ENCODE measurements at places on chromosomes 6 and 20.

- no peak for DNase-seq
Measured at GRCh38 chr6:129592516-129593232, 117.3 kb downstream of the ARHGAP18 start.

DNA sequence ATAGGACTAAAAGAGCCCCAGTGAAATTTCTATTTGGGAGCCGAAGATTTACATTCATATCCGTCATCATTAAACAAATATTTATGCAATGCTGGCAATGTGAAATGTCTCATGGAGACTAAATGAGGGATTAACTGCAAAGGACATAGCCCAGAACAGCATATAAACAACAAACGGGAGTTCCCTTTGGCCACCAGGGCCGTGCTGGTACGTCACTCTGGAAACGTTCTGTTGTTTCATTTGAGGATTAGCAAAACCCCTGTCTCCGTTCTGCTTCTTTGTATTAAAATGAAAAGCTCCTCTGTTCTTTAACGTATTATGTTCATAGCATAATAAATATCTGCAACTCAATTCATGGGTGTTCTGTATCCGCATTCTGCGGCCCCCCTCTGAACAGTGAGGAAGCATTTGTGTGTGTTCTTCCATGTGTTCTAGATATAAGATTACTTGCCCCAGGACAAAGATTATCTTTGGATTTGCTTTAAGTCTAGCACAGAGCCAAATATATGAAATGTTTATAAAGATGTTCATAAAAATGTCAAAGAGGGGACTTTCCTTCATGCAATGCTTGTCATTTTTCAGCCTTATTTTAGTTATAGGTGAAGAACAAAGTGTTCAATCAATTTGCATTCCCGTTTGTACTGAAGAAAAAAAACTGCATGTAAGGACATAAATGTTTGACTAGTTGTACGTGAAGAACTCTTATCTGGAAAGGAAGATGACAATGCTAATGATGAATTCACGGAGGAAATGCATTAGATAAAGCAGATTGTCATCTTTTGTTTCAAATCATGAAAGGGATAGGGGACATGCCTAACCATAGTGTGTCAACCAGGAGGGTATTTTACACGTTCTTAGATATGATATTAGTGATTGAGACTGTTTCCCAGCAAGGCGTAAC, 90.0 kb upstream of the TNFAIP3 start:
- DNase-seq: no peak

DNA sequence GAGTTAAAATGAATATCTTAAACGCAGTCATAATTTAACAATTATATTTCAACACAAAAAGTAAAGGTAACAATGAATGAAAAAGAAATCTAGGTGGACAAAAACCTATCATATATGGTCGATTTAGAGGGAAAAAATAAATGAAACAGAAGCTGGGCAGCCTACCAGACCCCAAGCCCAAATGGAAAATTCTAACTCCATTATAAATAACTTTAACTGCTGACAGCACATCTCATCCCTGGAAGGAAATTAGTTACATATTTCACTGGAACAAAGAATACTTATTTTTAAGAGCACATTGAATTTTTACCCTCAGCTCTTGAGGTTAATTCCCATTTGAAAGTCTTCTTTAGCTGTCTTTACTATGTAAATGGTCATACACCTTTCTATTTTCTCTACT, 39.1 kb downstream of the COL12A1 start:
- no peak for DNase-seq

GRCh38 chr20:59022754-59023153, 3.5 kb downstream of the TUBB1 start:
- no peak for DNase-seq

DNA sequence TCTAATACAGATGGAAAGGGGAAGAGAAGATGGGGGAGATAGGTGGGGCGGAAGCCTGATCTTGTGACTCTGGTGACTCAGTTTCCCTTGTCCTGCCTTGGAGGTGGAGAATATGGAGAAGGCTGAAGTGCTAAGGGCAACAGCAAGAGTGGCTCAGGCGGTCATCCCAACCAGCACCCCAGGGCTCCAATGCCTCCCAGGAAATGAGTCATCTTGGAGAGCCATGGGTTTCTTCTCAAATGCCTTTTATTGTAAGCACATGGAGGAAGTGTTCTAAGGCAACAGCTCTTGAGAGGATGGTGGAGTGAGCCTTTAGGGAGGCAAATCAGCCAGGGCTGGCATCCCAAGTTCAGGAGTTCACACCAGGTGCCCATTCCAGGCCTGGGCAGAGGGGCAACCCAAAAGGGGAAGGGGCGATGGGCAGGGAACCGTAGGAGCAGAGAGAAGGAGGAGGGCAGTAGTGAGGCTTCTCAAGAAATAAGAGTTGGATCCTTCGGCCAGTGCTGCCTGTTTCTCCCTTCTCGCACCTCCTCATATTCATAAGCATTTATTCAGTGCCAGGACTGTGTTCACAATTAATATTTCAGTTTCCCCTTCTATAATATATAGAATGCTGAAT, 13.2 kb upstream of the AHCY start:
- no peak for DNase-seq

DNA sequence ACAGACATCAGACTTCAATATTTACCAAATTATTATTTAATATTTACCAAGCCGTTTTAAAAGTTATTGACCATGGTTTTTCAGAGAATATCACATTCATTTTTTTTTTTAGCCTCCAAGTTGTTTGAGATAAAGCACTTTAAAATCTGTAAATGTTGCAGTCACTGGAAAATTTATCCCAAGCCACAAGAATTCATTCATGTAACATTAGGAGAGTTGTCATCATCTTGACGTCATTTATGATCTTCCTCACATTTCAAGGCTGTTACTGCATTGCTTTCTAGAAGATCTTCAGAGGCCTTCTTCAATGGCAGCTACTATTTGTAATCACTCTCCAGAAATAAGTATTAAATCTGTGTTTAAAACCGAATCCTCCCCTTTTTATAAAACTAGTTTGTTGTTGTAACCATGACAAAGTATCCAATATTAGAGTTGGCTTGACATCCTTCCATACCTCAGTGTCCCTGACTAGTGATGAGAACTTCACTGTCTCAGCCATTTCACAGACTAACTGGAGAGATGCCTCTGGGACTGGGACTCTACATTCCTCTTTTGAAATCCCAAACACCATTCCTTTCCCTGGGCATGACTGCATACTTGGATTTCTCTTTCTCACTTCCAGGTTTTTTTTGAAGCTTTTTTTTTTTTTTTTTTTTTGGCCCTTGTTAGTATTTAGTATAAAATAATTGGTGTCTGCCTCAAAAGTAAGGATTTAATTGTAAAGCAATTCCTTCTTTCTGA, 100.1 kb downstream of the ZFAND3 start:
- DNase-seq: no peak

- no peak for DNase-seq
Measured at GRCh38 chr6:132931936-132932514, 117.7 kb downstream of the RPS12 start.

DNA sequence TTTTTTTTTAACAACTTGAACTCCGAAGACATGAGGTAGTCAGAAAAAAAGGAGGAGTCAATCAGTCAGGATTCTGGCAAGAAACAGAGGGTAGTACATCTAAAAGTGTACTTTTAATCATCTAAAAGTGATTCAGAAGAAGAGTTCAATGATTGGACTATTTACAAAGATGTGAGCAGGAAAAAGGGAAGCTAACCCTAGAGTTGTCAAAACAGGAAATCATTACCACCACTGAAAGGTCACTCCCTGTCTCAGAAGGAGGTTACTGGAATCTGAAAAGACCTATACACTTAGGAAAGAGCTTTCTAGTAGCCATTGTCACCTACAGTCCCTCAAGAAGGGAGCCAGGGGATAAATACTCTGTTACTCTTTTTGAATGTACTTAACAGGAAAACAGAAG, 16.7 kb upstream of the LMBRD1 start:
- DNase-seq: no peak

DNA sequence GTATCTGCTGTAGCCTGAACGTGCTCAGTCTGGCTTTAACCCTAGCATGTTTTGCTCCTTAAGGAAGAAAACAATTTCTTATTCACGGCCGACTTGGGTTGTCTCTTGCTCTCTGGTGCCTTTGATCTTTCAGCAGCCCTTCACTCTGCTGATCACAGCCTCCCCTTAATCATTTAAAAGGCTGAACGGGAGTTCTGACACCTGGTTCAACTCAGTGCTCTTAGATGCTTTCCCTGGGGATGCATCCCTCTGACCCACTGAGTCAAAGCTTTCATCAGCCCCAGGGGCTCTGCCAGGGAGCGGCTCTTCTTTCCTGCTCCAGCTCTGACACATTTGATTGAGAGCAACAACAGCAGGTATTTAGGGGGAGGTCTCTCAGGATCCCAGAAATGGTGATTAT, 79.0 kb upstream of the FYN start:
- DNase-seq: no peak

DNA sequence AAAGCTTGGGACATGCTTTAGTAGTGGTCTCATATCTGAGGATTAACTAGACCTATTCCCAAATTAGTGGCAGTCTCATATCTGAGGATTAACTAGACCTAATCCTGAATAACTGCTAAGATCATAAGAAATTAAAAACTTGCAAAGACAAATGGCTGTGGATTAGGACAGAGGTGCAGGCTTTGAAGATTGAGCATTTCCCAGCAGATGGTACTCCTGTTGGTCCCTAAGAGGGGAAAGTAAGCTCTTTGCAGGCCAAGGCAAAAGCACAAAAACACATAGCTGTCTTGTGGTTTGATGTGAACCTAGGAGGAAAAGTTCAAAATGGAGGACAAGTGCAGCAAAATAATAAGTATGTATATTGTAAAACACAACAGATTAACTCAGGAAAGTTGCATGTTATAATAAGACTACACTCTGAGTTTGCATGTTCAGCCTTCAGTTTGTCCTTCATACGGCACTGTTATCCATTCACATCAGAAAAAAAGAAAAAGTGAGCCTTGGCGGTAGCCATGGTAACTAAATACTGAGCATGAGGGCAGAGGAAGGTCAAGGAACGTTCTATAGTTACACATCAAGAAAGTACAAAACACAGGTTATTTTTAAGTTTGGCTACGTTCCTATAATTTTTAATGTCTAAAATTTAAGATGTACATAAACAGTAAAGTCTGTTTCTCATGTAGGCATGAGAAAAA, 62.8 kb downstream of the FILIP1 start:
- DNase-seq: no peak

DNA sequence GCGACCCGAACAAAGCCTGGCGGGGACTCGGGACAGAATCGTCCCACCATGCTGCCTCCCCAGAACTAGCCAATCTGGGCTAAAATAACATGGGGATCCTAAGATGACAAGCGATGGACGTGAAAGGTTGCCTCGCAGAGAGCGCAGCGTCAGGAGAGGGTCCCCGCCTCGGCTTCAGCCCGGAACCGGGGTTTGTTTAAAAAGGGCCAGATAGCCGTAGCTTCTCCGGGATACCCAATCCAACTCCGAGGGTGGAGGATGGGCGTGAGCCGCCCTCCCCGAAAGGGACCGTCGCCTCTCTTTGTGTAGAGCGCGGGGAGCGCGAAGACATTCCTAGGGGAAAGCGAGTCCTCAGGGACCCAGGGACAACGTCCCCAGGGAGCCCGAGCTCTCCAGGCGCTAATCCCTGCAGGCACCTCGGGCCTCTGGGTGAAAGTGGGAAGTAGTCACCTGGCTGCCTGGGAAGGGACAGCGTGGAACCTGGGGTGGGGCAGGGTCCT, 643 bp downstream of the CD24 start:
- DNase-seq: no peak

DNA sequence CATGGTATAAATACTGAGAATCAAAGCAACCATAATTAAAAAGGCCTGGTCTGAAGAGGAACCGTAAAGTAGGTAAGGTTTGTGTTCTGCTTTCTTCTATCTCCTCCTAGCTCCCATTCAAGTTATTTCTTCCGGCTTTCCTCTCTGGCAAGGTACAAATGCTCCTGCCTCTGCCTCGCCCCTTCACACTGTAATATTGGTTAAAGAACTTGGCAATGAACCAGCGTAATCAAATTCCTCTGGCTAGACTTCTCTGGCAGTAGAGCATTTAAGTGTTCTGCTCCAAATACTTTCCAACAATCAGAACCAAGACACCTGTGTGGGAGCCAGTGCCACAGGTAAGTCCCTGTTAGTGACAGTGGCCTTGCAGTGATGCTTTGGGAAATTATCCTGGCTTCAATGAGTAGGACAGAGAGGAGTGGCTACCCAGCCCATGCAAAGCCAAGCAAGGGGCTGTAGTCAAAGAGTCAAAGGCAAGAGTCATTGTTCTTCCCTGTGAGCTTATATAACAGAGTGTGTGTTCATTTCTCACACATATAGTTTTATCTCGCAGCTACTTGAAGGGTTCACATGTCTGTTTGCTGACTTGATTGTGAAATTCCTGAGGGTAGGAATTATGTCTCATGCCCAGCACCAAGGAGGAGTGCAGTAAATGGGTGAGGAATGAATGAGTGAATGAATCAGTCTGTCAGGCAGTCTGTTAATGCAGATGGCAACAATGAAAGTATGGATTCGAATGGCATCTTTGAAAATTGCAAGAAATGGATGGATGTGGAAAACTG, 329.3 kb downstream of the NRN1 start:
- no peak for DNase-seq

DNA sequence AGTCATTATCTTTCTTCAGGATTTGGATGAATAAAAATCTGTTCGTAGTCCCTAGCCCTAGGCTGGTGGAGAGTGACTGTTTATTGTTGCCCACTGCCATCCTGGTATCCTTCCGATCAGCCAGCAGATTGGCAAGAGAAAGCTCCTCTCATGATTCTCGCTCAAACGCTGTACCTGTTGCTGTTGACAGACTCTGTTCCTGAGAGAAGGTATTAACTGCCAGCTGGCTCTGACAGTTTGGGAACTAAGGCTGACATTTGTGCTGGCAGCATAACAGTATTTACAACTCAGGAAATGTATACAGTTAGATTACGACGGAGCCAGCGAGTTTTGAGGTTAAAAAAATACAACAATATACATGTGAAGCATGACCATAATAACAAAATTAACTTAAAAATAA, 674.5 kb downstream of the PRKN start:
- no peak for DNase-seq

GRCh38 chr20:13930281-13930680, 60.1 kb downstream of the SEL1L2 start:
- no peak for DNase-seq

DNA sequence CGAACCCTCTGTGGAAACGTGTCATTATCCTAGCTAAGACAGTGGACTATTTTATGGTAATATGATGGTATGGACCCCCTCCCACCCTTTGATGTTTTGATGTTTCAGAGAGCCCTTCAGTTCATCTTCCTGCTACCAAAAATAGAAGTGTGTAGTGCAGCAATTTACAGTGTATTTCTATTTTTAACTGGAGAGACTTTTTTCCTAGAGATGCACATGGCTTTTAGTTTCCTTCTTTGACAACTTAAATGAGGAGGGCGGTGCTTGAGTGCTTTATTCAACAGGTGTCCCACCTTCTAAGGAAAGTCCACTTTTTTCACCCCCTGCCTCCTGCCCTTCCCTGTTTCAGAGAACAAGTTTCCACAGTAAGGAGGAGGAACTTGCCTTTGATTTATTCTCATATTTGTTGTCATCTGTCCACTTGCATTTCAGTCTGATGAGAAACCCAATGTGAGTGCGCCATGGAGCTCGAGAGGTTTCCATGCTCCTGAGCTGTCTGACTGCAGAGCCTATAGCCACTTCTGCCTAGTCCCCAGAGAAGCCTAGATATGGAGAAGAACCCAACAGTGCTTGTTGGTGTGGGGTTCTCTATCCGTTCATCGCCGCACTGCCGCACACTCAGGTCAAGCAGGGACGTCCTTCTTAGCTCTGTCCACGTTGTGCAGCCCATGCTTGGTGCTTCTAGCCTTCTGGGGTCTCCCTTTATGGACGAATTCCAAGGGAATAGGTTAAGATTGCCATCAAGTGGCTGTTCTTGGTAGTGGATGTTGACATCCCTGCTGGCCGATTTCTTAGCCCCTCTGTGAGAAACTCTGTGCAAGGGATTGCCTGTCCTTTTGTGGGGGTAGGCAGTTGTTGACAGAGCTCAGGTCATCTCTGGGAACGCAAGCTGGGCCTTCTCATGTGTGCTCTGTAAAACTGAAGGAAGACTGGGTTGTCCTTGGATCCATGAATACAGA, 144.2 kb downstream of the JARID2 start:
- no peak for DNase-seq

Data from heart left ventricle (tissue), 16 donors.